ENCODE measurements at places on chromosomes 11 and 22.

DNA sequence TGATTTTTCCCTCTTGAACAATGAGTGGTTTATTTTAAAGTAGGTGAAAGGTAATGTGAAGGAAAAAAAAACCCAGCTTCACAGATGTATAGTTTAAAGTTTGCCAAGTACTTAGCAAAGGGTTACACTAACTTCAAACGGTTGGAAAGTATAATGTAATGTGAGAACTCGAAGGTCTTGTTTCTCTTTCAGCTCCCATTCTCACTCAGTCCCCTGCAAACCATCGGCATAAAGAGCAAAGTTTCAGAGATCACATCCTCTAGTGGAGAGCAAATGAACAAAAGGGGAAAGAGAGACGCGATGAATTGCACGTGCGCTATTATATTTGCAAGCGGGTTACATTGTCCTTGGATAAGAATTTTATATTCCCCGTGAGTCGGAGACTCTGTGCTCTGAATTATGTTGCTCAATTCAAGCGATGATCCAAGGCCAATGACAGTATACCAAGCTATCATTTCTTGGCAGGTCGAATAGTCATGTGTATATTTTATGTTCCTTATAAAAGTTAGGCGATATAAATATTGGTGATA lies 37.6 kb upstream of the BIRC3 start:
- no peak for DNase-seq

GRCh38 chr22:43861529-43861928 lies 784 bp downstream of the SULT4A1 start:
- no peak for DNase-seq

DNA sequence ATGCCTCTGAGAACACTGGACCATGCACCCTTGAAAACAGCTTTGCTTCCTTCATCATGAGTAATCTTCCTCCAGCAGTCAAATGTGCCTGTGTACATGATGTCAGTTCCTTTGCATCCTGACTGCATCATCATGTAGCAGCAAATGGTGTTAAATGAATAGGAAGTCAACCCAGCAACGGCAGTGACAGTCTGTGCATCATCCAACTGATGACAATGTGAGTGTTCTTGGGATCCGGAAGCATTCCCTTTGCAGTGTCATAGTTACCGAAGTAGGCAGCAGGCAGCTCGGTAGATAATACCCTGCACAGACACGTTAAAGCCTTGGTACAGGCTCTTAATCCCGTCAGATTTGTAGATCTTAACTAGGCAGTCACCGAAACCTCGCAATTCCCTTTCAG lies 2.5 kb downstream of the WBP2NL start:
- DNase-seq = no peak

DNA sequence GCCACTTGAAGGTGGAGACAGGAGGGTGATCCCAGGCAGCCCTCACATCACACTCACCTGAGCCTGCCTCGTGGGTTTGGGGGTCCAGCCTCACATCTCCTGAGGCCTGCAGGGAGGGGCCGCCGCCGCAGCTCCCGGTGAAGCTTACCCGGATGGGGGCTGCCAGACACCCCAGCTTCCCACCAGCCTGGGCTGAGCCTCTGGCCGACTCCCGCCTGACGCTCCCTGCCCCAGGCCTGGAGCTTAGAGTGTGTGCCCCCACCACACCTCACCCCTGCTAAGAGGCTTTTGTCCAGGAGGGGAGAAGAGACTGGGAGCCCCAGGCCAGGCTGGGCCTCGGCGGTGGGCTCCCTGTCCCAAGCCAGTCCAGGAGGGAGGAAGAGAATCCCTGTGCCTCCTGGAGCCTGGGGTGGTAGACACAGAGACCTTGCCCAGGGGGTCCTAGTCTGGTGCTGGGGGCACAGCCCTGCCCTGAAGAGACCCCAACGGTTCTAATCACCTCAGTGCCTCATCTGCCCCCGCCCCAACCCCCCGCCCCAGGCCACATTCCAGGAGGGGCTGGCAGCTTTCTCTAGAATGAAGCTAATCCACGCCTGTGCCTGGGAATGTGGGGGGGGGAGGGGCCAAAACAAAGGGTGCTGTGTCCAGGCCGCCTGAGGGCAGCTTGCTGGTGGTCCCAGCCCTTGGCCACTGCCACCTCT lies at the start of gene SLC16A8:
Gene SLC16A8, minus strand, starts transcription at position 254 of the 701 bp plus-strand sequence. CDS start 1,311 bp downstream, outside the sequence.
- no peak for DNase-seq

GRCh38 chr11:131219646-131220045 lies 150.8 kb upstream of the NTM start:
- DNase-seq = no peak

- DNase-seq = no peak
These were observed 20.1 kb upstream of the SMIM35 start for GRCh38 chr11:118106789-118107335.

- DNase-seq = no peak
These were observed 45.5 kb downstream of the CELSR1 start for GRCh38 chr22:46491946-46492345.

DNA sequence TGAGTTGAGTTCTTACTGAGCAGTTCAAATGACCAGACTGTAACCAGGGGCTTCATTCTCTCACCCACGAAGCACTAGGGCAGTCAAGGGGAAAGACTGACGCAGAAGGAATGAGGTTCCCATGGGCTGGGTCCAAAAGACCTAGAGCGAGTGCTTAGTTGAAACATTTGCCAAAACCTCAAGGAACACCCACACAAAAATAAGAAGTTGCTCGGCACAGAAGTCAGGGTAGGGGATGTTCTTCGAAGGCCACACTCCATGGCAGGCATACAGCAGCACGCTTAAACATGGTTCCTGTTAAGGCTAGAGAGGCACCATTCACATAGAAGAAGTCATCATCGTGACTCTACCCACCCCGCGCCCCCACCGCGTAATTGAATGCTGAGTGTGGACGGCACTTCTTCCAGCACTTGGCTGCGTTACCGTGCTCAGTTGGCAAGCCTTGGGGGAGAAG lies 52.9 kb downstream of the TIMP3 start:
- no peak for DNase-seq

- DNase-seq = no peak
These were observed 32.2 kb upstream of the GRIA4 start for GRCh38 chr11:105577641-105578040.

- DNase-seq = no peak
These were observed 863.2 kb downstream of the DLG2 start for GRCh38 chr11:84763931-84764330.

DNA sequence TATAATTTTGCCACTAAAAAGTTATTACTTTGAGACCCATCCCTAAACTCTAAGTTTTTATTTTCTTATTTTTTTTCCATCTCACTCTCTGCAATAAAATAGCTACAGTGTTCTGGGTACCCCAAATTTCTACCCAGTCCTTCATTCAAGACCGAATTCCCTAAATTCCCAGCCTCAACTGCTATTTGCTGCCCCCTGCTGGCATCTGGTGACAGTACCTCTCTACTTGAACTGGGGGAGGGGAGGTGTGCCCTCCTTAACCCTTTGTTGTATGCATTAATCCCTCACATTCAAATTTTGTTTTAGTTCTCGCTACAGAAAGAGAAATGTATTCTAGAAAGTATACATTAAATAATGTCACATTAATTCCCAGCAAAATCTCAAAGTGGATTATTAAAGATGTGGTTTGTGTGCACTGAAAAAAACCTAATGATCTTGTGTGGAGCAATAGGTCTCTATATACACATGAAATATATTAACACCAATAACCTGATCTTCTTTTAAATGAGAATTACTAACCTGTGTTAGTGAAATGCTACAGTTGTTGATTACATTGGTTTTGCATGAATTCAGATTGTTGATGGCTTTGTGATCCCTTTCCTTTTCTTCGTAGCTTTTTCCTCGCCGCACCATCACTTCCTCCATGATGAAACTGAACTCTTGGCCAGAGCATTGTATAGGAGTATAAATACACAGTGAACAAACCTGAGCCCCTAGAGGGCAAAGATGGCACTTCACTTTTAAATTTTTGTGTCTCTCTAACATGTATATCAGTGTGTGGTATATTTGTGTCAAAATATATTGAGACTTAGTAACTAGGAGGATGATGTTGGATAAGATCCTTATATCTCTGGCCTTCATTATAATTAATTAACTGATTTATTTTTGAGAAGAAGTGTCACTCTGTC lies 590.0 kb downstream of the METTL15 start:
- no peak for DNase-seq

DNA sequence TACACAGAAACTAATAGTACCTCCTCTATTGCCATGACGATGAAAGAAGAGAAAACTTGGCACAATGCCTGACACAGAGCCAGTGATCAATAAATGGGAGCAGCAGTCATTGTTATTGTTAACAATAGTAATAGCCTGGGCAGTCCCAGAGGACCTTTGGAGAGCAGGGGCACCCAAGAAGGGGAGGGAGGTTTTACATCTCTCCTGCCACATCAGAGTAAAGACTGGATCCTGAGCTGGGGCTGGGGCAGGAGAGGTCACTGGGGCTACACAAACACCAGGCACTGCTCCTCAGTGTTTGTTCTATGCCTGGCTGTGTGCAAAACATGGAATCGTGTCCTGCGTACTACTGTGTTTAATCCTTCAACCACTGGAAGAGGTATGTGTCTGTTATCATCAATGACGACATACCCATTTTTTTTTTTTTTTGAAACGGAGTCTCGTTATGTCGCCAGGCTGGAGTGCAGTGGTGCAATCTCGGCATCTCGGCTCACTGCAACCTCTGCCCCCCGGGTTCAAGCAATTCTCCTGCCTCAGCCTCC lies 25.0 kb upstream of the CREB3L1 start:
- DNase-seq = no peak

DNA sequence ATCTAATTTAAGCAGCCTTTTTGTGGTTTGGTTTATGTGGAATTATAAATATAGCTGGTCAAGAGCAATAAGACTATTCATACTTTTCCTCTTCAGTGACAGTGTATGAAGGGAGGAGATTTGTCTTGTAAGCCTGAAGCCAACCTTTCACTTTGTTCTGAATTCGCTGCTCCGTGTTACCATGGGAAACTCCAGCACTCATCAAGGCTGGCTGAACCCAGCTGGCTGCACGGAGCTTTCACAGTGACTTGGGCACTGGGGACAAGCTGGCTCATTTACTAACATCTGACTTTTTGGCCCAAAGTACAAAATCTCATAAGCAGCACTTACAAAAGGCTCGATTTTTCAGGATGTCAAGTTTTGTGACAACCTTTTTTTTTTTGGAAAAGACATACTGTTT lies 120.4 kb upstream of the GRIA4 start:
- DNase-seq = no peak

- DNase-seq = no peak
These were observed 51.8 kb downstream of the FDX1 start for GRCh38 chr11:110481523-110481922.

DNA sequence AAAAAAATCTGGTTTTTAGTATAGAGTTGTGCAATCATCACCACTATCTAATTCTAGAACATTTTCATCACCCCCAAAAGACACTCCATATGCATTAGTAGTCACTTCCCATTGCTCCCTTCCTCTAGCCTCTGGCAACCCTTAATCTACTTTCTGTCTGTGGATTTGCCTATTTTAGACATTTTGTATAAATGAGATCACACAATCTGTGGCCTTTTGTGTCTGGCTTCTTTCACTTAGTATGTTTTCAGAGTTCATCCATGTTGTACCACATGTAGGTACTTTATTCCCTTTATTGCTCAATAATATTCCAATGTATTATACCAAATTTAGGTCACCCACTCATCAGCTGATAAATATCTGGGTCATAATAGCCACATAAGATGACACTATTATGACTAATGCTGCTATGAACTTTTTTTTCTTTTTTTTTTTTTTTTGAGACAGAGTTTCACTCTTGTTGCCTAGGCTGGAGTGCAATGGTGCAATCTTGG lies 67.5 kb upstream of the SCUBE2 start:
- no peak for DNase-seq

DNA sequence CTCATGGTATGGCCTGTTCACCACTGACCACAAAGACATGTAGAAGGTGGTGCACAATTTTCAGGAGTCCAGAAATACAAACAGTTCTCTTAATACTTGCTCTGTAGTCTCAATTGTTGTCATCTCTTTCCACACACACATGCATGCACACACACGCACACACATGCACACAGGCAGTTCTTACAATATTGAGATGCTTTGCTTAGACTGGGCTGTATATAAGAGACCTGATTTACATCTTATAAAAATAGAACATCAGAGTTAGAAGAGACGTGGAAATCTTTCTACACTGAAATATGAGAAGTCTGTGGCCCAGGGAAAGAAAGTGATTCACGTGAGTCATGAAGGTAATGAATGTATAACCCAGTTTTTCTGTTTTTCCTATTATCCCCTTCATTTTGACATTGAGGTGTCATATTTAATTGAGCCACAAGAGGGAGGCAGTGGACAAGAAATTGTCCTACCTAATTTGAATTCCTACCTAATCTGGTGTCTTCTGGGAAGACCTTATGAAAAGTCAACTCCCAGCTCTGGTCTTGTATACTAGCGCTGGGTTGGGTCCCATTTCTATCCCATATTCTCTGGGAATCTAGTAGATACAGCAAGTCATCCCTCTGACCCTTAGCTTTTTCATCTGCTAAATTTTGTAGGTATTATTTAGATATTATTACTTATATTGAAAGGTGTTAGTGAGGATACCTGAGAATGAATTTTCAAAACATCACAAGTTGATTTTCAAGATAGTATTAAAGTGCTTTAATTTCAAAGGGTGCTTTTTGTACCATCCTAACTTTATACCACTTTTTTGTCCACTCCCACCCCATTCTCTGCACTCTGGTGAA lies 14.9 kb upstream of the MS4A4A start:
- no peak for DNase-seq

DNA sequence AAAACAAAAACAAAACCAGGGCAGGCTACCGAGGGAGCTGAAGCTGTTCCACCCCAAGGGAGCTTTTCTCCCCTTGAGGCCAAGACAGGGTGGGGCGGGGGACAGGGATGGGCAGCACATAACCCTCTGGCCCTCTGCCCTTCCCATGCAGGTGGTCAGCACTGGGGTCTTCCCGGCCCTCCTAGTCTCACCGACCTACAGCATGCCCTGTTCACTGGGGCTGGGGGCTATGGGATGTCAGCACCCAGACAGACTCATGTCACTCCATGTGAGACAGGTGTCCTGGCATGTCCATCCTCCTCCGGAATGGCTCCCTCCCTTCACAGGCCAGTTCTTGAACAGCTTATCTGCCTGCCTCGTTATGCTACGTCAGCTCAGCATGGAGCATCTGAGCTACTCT lies 51.7 kb downstream of the DSCAML1 start:
- no peak for DNase-seq

DNA sequence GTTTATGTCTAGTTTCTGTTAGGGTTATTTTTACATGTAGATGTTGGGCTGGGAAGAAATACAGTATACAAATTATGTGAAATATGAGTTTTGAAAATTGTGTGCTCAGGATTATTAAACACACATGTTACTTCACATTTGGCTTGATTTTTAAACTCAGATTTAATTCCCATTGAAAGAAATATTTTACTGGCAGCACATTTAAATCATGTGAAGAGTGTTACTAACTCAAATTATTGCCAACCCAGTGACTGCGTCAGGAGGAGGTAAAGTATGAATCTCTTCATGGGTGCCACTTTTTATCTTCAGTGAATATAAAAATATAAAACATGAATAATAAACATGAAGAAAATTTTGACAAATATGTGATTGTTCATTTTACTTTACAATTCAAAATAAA lies 457.5 kb upstream of the CCDC179 start:
- DNase-seq = no peak

Data from CD4-positive, alpha-beta memory T cell (primary cell).